ENCODE measurements at places on chromosomes 2 and 18. TPM values are rescaled to one million over a fixed set of nuclear protein-coding genes. Genes with fewer than 3 reads are reported as not detected.
A peak's percentile ranks its signal among the peaks of the same experiment; 100 is the strongest.

DNA sequence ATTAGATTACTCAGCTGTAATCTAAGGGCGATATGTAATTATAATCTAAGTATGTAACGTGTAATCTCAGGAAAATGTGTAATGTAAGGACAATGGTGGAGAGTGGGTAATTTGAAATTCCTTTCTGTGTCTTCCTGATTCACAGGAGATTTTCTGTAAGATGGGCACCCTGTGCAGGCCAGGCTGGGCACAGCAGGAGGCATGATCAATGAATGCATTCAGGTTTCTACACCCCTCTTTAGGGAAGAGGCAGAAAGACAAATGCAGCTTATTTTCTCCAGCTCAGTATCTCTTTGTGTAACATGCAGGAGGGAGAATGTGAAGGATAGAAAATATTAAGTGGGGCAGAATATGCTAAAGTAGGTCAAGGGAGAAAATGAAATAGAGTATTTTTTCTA lies 320.1 kb downstream of the PIK3C3 start:
- no peaks in the 10 kb centered on the region for H3K4me1 ChIP-seq
- no peaks in the 10 kb centered on the region for H3K27me3 ChIP-seq
- H3K4me3 ChIP-seq = no peak overlapping the region

DNA sequence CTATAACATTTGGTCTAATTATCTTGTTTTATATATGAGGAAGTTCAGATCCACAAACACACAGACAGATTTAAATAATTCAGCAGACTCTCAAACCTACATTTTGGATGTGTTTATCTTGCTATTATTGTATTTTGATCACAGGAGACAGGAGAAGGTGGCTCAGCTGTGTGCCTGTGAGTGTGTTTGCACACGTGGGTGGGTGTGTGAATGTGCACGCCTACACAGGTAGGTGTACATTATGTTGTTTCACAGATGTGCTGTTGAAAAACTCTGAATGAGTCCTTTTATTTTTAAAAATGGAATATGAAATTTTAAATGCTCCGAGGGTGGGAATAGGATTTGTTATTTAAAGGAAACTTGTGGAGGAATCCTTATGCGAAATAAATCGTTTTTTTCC lies 183.4 kb downstream of the PRKCE start:
- H3K27ac ChIP-seq = no peak overlapping the region
- no peaks in the 10 kb centered on the region for H3K27me3 ChIP-seq
- H3K4me3 ChIP-seq = no peak overlapping the region
- H3K4me1 ChIP-seq = peaks cover 19% of the 10 kb centered on the region

CDH2 gene
- 205 TPM for total RNA-seq

GRCh38 chr18:49762191-49763077 lies 50.9 kb downstream of the ACAA2 start:
- H3K27me3 ChIP-seq = no peaks in the 10 kb centered on the region
- H3K36me3 ChIP-seq = no peaks in the 10 kb centered on the region
- H3K27ac ChIP-seq = no peak overlapping the region
- no peaks in the 10 kb centered on the region for H3K4me1 ChIP-seq
- no peak for DNase-seq
- no peak overlapping the region for H3K4me3 ChIP-seq

ACSL3 gene
- 29.0 TPM for total RNA-seq

DNA sequence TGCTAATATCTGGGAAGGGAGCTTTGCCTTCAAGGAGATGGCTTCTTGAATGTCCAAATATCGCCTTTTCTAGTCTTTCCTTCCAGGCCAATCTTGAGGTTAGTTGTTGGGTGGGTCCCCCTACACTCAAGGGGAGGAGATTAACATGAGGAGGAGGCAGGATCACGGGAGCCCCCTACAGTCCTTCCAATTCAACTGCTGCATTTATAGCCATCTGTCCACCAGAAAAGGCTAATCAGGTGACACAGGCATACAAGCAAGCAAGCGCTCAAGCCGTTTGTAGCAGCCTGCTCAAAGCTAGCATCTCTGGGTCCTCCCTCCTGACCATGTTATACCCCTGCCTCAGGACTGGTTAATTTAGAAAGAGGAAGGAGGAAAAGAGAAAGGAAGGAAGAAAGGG lies 87.6 kb downstream of the MRPS9 start:
- H3K36me3 ChIP-seq = no peaks in the 10 kb centered on the region
- H3K4me1 ChIP-seq = no peaks in the 10 kb centered on the region
- no peak overlapping the region for H3K4me3 ChIP-seq

- no peaks in the 10 kb centered on the region for H3K4me1 ChIP-seq
- H3K4me3 ChIP-seq = no peak overlapping the region
- DNase-seq = peak; percentile 48
- H3K36me3 ChIP-seq = no peaks in the 10 kb centered on the region
Observed at GRCh38 chr18:49521216-49521835, 34.3 kb upstream of the C18orf32 start.

- no peak overlapping the region for H3K4me3 ChIP-seq
- H3K27me3 ChIP-seq = no peaks in the 10 kb centered on the region
- H3K36me3 ChIP-seq = no peaks in the 10 kb centered on the region
- H3K4me1 ChIP-seq = no peaks in the 10 kb centered on the region
Observed at GRCh38 chr2:54845514-54845913, 122.1 kb downstream of the EML6 start.

SDC1 gene
- total RNA-seq = not detected

- H3K36me3 ChIP-seq = peaks cover 9% of the 10 kb centered on the region
- peaks cover 97% of the 10 kb centered on the region for H3K4me1 ChIP-seq
- no peaks in the 10 kb centered on the region for H3K27me3 ChIP-seq
- peak overlapping the region; percentile 49 for H3K4me3 ChIP-seq
Observed at GRCh38 chr2:218286570-218287459, 5.5 kb downstream of the TMBIM1 start.

- no peaks in the 10 kb centered on the region for H3K4me1 ChIP-seq
- H3K36me3 ChIP-seq = no peaks in the 10 kb centered on the region
- no peak for DNase-seq
- peak overlapping the region; percentile 79 for H3K27ac ChIP-seq
Observed at GRCh38 chr2:239227661-239228371, 173.0 kb downstream of the HDAC4 start.

DNA sequence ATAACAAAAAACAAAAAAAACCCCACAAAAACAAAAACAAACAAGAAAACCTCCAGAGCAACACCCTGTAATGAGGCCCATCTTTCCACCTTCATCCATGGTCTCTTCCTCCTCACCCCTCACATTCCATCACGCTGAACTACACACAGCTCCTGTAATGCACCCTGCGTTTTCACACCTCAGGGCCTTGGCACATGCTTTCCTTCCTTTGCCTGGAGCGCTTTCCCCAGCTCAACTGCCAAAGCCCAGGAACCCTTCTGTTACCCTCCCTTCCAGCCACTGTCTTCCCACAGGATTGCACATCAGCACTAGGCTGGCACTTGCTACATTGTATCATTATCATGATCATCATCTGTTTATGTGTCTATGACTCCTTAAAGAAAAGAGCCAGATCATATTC lies 29.4 kb downstream of the TMEM247 start:
- H3K27ac ChIP-seq = no peak overlapping the region
- peak; percentile 50 for DNase-seq
- no peaks in the 10 kb centered on the region for H3K36me3 ChIP-seq
- no peaks in the 10 kb centered on the region for H3K4me1 ChIP-seq

ZNF638 gene
- 77.9 TPM for total RNA-seq

DNA sequence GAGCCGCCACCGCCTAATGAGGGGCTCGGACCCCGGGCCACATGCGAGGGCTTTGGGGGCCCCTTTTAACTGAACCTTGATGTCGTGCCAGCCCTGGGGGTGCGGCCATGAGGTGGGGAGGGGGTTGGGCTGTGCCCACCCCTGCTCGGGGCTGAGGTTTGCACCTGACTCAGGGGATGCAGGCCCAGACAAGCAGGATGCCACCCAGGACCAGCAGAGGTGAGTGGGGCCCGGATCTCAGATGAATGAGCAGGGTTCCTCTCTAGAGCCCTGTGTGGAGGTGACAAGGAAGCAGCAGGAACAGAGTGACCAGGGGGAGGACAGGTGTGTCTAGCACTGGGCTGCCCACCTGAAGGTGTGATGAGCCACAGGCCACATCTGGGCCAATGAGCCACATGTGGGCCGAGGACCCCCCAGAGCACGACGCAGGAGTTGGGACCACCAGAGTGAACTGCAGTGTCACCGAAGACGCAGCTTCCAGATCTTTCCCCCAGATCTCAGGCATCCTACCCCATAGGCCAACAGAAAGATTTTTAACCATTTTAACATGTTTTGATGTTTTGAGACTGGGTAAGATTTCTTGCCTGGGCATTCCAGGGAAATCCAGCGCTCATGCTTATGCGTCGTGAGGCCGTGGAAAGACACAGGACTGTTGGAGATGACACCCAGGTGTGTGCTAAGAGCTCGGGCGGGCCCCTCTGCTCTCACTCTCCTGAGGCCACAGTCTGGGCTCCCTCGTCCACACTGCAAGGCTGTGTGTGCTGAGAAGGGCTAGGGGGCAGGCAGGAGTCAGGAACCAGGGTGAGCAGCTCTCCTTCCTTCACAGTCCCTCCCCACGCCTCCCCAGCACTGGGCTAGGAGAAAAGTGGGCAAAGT lies 73.6 kb downstream of the DDX1 start:
- H3K27ac ChIP-seq = no peak overlapping the region
- no peaks in the 10 kb centered on the region for H3K27me3 ChIP-seq
- no peak for DNase-seq

GREB1L gene
- total RNA-seq = 17.5 TPM

DNA sequence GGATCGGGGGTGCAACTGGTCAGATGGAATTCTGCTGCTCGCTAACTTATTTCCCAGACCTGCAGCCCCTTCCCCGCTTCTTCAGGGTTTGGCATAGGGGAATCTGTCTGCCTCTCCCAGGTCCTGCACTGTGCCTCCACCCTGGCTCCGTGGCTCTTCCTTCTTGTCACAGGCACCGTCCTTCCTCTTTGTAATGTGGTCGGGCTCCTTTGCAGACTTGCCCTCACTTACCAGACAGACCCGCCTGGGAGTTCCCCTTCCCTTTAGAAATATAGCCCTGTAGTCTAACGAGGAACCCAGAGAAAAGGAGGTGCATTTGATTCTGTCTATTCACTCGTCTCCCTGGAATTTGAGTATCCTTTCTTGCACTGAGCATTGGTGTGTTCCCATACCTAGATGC lies 63.9 kb upstream of the PAX8 start:
- no peak for DNase-seq
- no peak overlapping the region for H3K27ac ChIP-seq
- H3K36me3 ChIP-seq = no peaks in the 10 kb centered on the region

KIF3C gene
- 3.3 TPM for total RNA-seq

LBX2 gene
- total RNA-seq = 1.0 TPM

SLC5A7 gene
- not detected for total RNA-seq

- H3K27me3 ChIP-seq = no peaks in the 10 kb centered on the region
- no peak overlapping the region for H3K27ac ChIP-seq
- peaks cover under 1% of the 10 kb centered on the region for H3K36me3 ChIP-seq
- DNase-seq = no peak
Observed at GRCh38 chr2:24231461-24231881, 56.6 kb downstream of the FAM228A start.

DNA sequence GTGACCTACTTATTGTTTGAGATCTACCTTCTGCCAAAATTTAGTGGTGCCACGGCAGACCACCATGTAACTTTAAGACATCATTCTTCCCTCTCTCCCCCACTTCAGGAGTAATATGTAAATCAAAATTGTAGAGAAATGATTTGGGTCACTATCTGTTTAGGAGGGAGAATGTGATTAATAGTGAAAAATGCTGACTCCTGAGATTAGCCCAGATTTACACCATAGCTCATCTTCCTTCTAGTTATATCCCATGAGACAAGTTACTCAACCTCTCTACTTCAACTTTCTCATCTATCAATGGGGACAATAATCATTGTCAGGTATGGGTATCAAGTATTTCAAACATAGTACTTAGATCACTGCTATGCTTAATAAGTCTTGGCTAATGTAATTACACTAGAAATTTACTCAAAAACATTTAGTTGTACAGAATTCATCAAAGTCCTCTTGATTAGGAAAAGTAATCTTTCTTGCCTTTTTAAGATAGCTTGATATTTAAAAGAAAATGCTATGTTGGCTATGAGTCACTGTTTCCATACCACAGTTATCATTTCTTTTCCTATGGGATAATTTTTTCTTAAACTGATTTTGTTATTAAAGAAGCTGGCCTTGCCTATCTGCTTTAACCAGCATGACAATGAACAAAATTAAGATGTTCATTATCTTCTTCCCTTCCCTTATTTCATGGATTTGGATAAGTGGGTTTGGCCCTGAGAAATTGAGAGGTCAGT lies 1038.9 kb upstream of the ZEB2 start:
- no peaks in the 10 kb centered on the region for H3K4me1 ChIP-seq
- no peak overlapping the region for H3K4me3 ChIP-seq
- H3K36me3 ChIP-seq = no peaks in the 10 kb centered on the region

- H3K4me1 ChIP-seq = no peaks in the 10 kb centered on the region
- no peak for DNase-seq
- H3K36me3 ChIP-seq = no peaks in the 10 kb centered on the region
- H3K4me3 ChIP-seq = no peak overlapping the region
Observed at GRCh38 chr2:239846789-239847676, 178.1 kb downstream of the NDUFA10 start.

GRCh38 chr2:20351555-20352229 lies 1.0 kb upstream of the PUM2 start:
- peak overlapping the region; percentile 98 for H3K27ac ChIP-seq
- no peaks in the 10 kb centered on the region for H3K27me3 ChIP-seq
- DNase-seq = no peak
- H3K36me3 ChIP-seq = no peaks in the 10 kb centered on the region
- H3K4me1 ChIP-seq = no peaks in the 10 kb centered on the region

GRCh38 chr18:74110149-74110548 lies 37.5 kb downstream of the FBXO15 start:
- no peaks in the 10 kb centered on the region for H3K27me3 ChIP-seq
- no peaks in the 10 kb centered on the region for H3K36me3 ChIP-seq
- no peak for DNase-seq
- no peak overlapping the region for H3K4me3 ChIP-seq
- no peak overlapping the region for H3K27ac ChIP-seq
